Fibroblast of villous mesenchyme (primary cell): ENCODE measurements at places on chromosomes 7 and 10.

GRCh38 chr7:75650062-75650461 is 88.7 kb downstream of the HIP1 start:
- no peak for DNase-seq

- DNase-seq = no peak
Measured at GRCh38 chr7:43735403-43735801, 6.1 kb upstream of the COA1 start.

GRCh38 chr10:4050061-4050460 is 265.1 kb upstream of the KLF6 start:
- DNase-seq = no peak

GRCh38 chr7:22845221-22845834 is 22.7 kb upstream of the TOMM7 start:
- no peak for DNase-seq

DNA sequence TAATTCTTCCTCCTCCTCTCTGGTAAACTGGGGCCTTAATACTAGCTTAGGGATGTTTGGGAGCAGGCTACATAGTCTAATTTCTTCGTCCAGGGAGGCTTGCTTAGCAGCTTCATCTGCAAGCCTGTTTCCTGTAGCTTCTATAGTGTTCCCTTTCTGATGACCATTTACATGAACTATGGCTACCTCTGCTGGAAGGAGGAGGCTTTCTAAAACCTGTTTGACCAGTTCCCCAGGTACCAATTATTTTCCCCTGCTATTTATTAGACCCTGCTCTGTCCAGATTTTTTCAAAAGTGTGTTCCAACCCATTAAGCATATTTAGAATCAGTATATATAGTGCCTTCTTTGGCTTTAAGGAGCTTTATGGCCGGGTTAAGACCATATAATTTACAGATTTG is 38.8 kb upstream of the DNAH11 start:
- no peak for DNase-seq

- DNase-seq = peak; percentile 19
Measured at GRCh38 chr10:14602807-14603533, 171.7 kb downstream of the FAM107B start.

DNA sequence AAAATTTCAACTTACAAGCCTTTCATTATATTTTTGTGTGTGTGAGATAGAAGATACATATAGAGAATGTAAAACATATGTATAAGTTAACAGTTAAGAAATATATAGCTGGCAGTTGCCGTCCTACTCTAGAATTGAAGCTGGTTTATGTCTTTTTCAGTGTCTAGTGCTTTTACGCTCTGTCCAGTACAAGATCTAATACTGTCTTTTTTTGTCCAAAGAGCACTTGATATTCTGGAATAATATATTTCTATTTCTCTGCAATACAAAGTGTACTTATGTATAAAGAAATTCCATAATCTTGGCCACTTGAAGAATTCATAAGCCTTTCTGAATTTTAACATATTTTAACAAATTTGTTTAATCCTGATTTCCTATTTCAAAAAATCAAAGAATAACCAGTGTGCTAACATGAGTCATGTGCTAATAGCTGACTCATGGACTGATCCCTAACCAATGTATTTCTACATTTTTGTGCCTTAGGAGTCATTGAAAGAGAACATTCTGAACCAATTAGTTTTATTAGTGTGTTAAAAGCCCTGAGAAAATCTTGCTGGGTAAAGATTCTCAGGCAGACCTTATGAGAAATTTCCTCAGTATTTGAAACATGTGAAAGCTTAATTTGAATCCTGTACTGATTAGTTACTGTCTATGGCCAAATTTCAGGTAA is 73.2 kb upstream of the CCAR1 start:
- DNase-seq = peak; percentile 94

DNA sequence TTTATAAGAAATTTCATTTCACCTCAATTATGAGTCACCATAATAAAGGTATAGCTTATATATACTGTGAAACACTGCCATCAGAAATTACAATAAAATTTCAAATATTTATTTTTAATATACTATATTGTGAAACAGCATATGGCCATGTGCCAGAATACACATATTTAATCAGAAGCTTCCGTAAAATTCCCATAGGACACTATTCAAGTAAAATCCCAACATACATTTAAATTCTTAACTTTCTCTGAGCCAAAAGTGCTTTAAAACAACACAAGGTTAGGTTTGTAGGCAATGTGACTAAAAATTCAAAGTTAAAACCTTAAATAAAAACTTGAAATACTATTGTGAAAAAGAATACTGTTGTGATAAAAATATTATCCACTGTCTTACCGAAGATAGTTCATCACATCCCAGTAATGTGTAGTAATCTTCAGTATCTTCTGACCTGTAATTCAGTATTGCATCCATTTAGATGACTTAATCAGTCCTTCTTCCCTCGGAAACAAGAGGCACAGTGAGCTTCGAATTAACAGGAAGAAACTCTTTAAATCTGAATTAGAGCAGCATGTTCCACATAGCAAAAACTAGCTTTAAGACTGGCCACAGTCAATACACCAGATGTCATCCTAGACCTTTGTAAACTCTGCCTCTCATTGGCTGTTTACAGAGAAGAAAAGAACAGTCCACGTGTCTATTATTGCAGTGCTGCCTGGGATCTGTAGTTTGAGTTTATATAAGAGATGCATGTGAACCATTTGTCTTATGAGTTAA is at the start of gene DNAJC12:
TSS of gene DNAJC12 (minus strand) at position 648 of the 774 bp plus-strand sequence. CDS start at position 471, 177 bp downstream.
- DNase-seq = peak; percentile 43

DNA sequence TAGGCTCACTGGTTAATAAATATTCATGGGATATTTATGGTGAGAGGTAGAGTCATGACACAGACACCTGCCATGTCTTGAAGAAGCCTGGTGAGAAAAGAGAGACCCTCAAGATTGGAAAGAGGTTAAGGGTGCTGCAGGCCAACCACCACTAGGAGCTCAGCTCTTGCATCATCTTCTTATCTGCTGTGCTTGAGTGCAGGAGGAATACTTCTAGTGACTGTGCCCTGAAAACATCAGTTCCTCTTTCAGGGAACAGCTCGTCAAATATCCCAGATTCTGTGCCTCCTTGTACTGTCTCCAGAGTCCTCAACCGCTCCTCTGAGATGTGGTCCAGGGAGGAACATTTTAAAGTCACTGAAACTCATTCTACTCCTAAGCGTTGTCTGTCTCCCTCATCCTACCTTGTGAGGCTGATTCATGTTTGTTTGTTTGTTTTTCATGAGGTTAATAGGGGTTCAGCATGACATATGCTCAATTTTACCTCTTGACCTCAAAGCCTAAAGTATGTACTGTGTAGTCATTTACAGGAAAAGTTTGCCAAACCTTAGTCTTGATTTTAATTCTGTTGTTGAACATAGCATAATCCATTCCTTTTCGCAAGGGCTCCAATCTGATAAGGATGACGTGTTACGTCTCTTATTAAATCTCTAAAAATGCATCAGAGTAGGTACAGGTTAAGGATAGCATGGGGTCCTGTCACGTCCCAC is 293.1 kb downstream of the C7orf25 start:
- peak; percentile 38 for DNase-seq

- DNase-seq = no peak
Measured at GRCh38 chr10:6115411-6115810, 26.6 kb downstream of the RBM17 start.

DNA sequence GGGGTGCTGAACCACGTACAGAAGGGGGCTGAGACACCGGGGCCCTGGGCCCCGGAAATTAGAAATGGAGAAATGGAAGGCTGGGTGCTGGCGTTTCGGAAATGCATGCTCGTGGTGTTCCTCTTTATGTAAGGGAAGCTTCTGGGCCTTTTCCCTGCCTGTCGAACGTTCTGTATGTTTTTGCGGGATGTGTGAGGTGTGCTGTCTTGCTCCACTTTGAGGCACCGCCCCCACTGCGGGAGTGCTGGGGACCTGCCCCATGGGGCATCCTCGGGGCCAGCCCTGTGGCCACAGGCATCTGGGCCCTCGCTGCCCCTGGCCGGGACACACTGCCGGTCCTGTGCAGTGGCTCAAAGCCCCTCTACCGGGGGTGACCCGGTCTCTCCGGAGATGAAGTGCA is 1.7 kb upstream of the VENTX start:
- no peak for DNase-seq

GRCh38 chr7:68245688-68246087 is 1249.1 kb downstream of the TYW1 start:
- no peak for DNase-seq

- DNase-seq = no peak
Measured at GRCh38 chr10:51488766-51489408, 210.5 kb downstream of the CSTF2T start.

GRCh38 chr10:127922675-127923366 is 15.9 kb downstream of the PTPRE start:
- DNase-seq = peak; percentile 95

DNA sequence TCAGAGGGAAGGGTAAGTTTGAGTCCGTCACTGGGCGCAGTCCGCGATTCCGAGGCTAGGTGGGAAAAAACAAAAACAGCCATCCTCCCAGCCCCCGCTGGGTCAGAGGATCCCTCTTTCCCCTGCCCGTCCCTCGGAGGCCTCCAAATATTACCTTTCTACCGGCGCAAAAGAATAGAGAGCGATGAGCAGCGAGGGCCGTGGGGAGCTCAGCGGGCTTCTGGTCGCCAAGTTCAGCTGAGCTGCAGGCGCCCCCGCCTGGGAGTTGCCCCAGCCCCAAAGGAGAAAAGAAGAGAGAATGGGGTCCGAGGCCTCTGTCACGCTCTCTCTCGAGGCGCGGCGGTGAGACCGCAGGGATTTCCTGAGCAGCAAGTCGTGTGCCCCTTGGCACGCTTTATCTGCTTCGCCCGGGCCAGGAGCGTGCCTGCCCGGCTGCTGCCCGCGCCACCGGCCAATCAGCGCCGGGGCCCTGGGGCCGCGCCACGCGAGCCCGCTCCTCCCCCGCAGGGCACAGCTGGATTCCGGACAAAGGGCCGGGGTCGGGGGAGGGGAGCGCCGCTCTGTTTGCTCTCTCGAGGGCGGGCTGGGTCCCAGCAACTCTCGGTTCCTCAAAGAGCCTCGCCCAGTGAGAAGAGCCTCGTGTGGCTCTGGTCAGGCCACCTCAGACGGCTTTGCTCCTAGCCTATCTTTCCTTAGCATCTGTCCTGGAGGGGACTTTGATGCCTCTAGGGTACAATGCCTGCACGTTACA is at the start of gene NEUROG3:
TSS of gene NEUROG3 (minus strand) at position 367 of the 751 bp plus-strand sequence. CDS start 379 bp downstream, outside the sequence.
- DNase-seq = no peak

GRCh38 chr7:132240262-132240661 is 336.0 kb downstream of the PLXNA4 start:
- no peak for DNase-seq

DNA sequence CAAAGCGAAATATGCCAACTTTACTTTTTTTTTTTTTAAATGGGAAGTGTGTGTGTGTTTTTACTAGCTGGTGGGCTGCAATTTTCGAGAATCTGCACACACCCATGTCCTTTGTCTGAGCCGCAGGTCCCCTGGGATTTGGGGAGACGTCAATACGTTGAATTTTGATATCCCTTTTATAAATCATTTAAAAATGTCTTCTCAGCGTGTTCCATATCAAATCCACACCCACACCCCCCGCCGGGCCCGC is 404 bp upstream of the FMC1 start:
- DNase-seq = no peak

DNA sequence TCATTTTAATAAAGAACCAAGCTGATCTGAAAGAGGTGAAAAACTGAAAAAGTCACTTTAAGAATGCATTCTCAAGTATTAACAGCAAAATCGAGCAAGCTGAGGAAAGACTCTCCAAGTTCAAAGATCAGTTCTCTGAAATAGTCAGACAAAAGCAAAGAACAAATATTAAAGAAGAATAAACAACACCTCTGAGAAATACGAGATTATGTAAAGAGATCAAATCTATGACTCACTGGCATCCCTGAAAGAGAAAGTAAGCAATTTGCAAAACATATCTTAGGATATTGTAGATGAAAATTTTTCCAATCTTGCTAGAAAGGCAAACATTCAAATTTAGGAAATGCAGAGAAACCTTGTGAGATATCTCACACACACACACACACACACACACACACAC is 138.4 kb upstream of the HGF start:
- peak; percentile 28 for DNase-seq

- DNase-seq = no peak
Measured at GRCh38 chr10:29948881-29949355, 110.5 kb downstream of the JCAD start.

GRCh38 chr10:122096705-122097104 is 107.7 kb downstream of the TACC2 start:
- no peak for DNase-seq

DNA sequence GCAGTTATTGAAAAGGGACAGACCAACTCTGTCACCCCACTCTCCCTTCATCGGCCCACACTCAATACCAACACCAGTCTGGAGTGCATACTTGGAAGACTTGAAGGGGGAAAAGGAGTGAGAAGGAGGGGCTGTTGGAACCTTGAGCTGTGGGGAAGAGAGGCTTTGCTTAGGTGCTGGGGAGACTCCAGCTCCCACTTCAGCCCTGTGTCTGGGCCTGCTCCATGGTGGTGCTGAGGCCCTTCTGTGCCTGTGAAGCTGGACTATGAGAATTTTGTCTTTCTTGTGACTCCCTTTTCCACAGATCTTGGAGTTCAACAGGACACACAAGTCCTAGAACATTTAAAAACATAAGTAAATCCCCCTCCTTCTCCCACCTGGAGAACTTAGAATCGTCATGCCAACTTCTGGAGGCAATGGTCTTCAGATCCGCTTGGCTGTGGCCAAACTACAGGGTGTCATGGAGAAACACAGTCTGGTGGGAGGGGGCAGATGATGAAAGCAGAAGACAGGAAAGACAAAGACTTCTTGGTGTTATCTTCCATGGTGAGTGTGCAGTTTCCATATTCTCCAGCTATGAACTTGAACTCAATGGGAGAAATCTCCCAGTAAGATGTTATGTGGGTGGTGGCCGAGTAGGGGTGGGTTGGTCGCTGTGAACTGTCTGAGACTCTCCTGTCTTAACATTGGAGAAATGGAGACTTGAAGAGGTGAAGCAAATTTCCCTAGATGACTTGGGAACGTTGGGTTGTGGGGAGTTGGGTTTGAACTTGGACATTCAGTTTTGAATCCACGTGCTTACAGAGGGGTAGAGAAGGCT is 18.4 kb upstream of the GIMAP8 start:
- DNase-seq = no peak

GRCh38 chr10:90917968-90918318 is 2.9 kb downstream of the ANKRD1 start:
- DNase-seq = no peak

- DNase-seq = no peak
Measured at GRCh38 chr7:149728491-149729375, 44.7 kb downstream of the ZNF467 start.

DNA sequence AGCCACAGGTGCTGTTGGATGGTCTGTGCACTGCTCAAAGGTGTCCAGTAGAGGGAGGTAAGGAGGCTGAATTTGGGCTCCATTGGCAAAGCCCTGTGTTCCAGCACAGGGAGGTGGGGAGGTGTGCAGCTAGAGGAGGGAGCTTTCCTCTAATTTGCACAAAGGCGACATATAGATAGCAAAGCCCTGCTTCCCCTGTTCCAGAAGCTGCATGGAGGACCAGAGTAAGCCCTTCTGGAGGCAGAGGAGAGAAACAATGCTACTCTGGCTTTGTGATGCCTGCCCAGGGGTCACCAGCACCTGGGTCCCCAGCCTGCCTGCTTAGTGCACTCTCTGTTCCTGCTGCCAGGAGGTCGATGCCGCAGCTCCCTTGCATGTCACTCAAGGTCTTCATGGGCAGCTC is 3.4 kb upstream of the ARHGAP22 start:
- no peak for DNase-seq
